ENCODE measurements at places on chromosomes 11 and 22. TPM values are rescaled to one million over a fixed set of nuclear protein-coding genes. Genes with fewer than 3 reads are reported as not detected.

DNA sequence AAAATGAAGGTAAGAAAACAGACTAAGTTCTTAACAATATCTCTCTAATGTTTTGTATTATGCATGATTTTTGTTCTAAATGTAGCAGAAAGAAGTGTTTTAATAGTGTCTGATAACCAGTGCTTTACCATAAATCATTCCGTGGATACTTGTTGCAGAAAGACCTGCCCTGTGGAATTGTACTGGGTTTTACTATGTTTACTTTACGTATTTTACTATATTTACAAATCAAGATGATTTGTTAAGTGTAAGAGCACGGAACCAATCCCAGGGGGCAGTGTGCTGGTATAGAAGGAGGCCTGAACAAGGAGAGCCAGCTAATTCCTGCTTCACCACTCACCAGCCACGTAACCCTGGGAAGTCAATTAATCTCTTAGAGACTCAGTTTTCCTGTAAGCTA lies 1.4 kb downstream of the HTR3B start:
- DNase-seq: peak; percentile 46

The ADAMTS15 gene
- polyA plus RNA-seq: 29.8 TPM

DNA sequence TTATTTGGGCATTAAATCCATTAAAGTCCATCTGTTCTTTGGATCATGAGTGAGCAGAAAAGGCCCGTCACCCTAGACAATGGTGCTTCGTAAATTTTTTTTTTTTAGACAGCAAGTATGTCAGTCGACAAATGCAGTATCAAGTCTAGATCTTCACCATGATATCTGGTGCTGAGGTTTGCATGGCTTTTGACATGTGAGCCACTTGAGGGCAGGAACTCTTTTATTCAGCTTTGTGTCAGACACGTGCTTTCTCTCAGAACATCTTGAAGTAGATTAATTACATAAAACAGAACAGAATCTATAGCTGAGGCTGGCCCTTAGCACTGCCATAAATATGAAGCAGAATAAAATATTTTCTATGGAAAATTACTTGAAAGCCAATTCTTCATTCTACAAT lies 62.9 kb upstream of the CARD18 start:
- no peak for DNase-seq

The PTPRCAP gene
- polyA plus RNA-seq: 5.2 TPM

DNA sequence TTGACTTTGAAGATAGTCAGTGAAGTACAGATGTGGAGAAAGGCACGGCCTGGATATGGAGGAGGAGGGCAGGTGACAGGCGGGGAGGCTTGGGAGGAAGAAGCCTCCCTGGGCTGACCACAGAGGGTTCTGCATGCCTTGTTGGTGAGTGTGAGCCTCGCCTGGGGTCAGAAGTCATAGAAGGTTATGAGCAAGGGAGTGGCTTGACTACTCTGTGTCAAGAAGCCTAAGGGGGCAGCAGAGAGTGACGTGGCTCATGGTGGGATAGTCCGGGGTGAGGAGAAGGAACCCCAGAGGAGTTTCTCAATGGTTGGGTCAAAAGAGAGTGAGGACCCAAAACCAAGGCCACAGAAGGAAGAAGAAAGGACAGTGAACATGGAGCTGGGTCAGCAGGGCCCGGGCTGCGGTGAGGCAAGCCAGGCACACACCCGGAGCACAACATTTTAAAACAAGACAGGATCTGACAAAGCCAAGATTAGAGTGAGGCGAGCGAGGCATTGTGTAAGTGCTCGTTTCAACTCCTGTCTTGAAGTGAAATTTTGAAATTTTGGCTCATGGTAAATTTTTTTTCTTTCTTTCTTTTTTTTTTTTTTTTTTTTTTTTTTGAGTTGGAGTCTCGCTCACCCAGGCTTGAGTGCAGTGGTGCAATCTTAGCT lies 31.9 kb downstream of the PDGFB start:
- DNase-seq: no peak

The TRIM49 gene
- not detected for polyA plus RNA-seq

DNA sequence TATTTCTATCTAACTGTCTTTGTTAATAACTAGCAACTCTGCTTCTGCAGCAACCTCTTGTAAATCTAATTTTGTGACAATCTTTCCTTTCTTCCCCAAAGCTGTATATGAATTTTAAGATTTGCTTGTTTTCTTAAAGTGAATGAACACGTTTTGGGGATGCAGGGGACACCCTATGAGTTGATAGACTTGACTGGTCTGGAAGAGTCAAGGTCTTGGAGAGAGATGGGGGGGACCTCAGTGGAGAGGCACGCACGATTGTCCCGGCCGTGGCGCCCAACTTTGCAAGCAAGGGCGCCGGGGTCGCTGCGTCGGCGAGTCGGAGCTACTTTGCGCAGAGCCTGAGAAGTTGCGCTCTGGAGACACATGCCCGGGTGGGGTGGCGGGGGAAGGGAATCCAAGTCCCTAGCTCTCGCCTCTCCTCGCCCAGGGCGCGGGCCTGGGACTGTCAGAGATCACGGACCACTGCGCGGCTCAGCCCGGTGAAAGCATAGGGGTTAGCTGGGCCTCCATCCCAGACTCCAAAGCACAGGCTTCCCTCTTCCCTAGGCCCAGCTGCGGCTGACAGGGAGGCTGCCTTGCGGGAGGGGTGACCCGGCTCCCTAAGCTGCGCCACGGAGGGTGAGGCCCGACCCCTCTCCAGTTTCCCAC lies 854 bp downstream of the ABCC8 start:
- no peak for DNase-seq

DNA sequence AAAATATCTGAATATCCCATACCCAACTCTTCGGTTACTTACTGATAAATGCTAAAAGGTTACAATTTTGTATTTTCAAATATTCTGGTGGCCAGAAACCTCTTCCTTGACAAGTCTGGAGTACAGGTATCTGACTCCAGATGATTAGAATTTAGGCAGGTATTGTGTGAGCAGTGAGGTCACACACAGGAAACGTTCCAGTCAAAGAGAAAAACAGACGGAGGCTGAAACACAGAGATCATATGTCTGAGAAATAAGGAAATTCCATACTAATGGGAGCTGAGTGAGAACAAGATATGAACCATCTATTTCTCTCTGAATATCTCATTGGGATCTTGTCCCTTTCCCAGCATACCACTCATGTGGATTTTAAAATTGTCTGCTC lies 89.4 kb upstream of the IGLL5 start:
- no peak for DNase-seq

The CD248 gene
- 66.5 TPM for polyA plus RNA-seq

GRCh38 chr11:126165311-126165720 lies 46.1 kb downstream of the RPUSD4 start:
- DNase-seq: no peak
